NCI-H2081 (cell line): ENCODE measurements at places on chromosomes 6 and 20.

GRCh38 chr20:3687655-3688054, 5.8 kb upstream of the ADAM33 start:
- DNase-seq = no peak

DNA sequence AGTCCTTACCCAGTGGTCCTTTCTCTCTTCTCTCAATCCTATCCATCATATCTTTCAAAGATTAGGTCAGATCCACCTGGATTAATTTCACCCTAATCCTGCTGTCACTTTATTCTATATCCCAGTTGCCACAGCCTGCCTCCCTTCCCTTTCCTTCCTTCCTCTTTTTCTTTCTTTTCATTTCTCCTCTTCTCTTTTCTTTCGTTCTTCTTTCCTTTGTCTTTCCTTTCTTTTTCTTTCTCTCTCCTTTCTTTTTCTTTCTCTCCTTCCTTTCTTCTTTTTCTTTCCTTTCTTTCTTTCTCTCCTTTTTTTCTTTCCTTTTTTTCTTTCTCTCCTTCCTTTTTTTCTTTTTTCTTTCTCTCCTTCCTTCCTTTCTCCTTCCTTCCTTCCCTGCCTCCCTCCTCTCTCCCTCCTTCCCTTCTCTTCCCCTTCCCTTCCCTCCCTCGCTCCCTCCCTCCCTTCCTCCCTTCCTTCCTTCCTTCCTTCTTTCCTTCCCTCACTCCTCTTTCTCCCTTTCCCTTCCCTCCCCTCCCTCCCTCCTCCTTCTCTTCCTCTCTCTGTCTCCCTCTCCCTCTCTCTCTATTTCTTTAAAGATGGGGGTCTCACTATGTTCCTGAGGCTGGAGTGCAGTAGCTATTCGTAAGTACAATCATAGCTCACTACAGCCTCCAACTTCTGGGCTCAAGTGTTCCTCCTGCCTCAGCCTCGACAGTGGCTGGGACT, 15.1 kb upstream of the RPN2 start:
- no peak for DNase-seq

GRCh38 chr6:89406141-89406540, 5.9 kb downstream of the RRAGD start:
- no peak for DNase-seq

GRCh38 chr20:49446808-49447207, 35.7 kb downstream of the KCNB1 start:
- no peak for DNase-seq

GRCh38 chr6:52545406-52546119, 31.3 kb downstream of the TRAM2 start:
- no peak for DNase-seq

GRCh38 chr6:15539722-15540270, 123.0 kb downstream of the DTNBP1 start:
- no peak for DNase-seq

- no peak for DNase-seq
These were observed 399.6 kb upstream of the SOX4 start for GRCh38 chr6:21193790-21194475.

DNA sequence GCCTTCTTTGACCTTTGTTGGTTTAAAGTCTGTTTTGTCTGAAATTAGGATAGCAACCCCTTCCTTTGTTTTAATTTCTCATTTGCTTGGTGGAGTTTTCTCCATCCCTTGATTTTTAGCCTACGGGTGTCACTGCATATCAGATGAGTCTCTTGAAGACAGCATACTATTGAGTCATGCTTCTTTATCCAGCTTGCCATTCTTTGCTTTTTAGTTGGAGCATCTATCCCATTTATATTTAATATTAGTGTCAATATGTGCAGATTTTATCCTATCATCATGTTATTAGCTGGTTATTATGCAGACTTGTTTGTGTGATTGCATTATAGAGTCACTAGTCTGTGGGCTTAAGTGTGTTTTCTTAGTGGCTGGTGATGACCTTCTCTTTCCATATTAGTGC, 622.2 kb downstream of the MMUT start:
- DNase-seq = no peak

DNA sequence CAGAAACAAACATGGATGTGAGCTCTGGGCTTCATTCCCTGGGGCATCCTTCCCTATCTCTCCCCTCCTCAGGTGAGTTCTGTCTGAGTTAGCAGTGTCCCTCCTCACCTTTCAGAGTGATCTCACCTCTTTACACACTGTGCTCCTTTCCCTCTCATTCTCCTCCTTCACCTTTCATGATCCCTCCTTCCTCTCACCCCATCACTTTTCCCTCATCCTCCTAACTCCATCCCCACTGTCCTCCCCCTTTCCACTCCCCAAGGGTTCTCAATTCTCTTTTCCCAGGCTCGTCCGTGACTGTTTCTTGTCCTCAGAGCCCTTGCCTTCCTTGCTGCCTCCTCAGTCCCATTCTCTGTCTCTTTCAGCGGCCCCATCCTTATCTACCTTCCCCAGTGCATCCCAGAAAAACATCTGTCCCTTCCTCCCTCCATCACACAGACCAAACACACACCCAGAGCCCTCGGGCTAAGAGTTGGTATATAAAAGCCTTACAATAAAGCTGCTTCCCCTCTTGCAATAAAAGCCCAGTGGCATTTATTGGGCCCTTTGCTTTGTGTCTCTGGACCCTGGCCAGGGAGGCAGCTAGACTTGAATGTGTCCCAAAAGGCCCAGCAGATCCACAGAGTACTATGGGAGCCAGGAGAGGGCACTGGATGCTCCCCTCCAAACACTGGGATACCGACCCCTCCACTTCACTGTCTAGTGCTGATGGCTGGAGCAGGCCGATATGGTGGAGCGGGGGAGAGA, 1.9 kb downstream of the RNF39 start:
- DNase-seq = no peak

- no peak for DNase-seq
These were observed 146.7 kb upstream of the TBX18 start for GRCh38 chr6:84910906-84911607.

DNA sequence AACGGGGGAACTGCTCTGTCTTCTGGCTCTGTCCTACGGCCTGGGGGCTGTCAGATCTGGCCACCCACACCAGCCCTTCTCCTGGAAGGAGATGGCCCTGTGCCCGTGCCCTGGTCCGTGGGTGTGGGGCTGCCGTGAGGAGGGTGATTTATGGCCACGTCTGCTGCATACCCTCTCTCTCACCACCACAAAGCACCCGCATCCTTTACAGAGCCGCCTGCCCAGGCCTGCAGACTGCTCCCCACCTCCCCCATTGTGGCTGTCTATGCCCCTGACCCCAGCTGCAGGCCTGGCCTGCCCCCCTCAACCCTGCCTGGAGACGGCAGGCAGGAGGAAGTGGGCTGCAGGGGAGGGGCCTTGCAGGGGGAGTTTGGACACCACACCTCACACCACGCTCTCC, 72.7 kb upstream of the GATA5 start:
- no peak for DNase-seq

DNA sequence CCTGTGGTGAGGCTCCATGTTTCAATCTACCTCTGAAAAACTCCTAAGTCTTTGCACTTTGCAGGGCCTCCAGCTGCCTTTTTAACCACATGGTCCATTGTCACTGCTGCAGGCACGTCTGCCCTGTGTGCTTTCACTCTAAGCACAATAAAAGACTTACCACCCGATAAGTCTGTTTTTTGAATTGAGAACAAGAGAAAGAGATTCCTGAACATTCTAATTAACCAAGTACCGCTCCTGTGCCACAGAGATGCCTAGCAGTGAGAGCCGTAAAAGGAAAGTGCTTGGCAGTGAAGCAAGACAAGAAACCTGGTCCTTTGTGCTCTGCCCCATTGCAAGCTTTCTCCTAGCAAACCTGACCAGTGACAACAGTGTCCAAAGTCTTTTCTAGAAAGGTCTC, 487.6 kb upstream of the FLRT3 start:
- DNase-seq = no peak

DNA sequence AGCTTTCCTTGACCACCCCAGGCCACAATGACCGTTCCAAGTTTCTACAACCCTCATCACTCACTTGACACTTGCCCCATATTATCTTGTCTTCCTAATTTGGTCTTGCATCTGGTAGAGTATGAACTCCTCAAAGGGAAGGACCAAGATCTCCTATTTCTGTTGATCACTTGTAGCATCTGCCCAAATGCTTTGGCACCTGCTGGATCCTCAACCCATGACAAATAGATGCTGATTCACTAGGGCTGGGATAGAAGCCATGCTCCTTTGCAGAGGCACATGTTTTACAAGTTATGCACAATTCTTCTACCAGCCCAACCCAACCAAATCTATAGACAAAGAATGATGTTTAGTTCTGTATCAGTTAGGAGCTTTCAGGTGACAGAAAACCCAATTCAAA, 110.7 kb downstream of the UNC5CL start:
- no peak for DNase-seq

DNA sequence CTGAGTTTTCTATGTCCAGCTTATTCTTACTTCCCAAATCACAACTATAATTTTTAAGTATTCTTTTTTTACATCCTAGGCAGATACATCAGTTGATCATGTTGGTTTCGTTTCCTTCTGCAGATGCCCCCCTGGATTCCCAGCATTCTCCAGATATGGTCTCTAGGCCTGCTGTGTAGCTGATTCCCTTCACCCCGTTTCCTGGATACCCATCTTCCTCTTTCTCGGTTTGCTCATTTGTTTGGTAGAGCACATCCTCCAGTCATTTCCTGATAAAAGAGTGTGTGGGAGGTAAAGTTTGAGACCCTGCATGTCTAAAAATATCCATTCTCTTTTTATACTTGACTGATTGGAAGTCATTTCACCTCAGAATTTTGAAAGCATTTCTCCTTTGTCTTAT, 66.4 kb downstream of the ANKS1A start:
- no peak for DNase-seq

- DNase-seq = no peak
These were observed 41.3 kb downstream of the PANK2 start for GRCh38 chr20:3930265-3931206.

- DNase-seq = no peak
These were observed 243.2 kb upstream of the ARID1B start for GRCh38 chr6:156533872-156534524.

GRCh38 chr20:8244637-8245036, 112.6 kb downstream of the PLCB1 start:
- no peak for DNase-seq

DNA sequence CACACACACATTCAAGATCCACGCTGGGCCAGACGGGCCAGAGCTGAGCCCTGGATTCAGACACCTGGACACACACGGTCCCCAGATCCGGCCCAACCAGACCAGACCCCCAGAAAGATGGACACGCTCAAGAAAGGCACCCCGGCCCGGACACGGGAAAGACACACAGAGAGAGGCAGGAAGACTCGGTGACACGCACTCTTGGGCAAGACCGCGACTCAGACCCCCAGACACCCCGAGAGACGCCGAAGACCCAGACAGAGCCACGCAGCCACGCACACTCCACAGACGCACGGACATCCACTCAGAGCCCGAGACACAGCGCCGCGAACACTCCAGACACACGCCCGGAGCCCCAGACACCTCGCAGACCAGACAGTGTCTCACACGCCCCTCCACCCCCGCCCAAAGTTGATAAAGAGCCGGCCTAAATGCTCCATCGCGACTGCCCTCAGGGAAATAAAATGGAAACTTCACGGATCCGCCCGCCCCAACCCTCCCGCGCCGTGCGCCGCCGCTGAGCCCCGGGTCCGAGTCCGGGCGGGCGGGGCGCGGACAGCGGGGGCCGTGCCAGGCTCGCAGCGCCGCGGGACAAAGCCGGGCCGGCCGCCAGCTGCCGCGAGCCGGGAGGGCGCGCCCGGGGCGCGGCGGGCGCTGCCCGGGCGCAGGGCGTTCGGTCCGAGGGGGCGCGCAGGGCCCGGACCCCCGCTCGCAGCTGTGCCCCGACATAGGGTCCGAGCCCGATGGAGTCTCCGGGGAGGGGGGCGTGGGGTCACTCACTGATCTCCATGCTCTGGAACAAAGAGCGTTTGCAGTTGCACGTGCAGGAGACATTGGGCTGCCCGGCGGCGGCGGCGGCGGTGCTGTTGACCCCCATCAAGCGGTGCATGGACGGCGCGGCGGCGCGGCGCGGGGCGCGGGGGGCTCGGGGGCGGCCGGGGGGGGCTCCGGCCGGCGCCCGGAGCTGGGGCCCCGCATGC, 831 bp downstream of the PMEPA1 start:
- DNase-seq = peak; percentile 24

DNA sequence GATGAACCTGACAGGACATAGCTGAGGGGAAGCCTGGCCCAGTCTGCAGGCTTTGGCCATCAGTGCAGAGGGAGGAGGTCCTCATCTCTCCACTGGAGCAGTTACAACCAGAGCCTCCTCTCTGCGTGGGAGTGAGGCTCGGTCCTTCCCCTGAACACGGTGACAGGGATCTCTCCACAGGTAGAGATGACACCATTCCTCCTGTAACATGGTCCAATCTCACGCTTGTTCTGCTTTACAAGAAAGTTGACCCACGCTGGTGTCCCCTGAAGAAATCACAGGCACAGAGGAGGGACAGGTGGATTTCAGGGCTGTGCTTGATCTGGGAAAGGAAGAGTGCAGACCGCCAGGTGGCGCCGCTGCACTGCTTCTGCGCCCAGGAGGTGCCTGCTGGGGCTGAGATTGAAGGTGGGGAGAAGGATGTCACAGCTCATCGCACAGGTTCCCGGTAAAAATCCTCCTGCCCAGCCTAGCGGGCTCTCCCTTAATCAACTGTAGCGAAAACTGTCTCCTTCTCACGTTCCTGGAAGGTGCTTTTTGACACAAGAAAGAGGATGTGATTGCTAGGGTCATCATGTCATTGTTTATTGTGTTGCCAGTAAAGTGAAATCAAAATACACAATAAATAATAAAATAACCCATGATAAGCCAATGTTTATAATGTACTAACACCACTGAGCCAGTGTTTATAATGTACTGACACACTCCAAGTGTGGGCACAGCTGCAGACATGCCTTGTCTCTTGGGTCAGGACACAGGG, 20.4 kb downstream of the HLA-G start:
- peak; percentile 69 for DNase-seq

DNA sequence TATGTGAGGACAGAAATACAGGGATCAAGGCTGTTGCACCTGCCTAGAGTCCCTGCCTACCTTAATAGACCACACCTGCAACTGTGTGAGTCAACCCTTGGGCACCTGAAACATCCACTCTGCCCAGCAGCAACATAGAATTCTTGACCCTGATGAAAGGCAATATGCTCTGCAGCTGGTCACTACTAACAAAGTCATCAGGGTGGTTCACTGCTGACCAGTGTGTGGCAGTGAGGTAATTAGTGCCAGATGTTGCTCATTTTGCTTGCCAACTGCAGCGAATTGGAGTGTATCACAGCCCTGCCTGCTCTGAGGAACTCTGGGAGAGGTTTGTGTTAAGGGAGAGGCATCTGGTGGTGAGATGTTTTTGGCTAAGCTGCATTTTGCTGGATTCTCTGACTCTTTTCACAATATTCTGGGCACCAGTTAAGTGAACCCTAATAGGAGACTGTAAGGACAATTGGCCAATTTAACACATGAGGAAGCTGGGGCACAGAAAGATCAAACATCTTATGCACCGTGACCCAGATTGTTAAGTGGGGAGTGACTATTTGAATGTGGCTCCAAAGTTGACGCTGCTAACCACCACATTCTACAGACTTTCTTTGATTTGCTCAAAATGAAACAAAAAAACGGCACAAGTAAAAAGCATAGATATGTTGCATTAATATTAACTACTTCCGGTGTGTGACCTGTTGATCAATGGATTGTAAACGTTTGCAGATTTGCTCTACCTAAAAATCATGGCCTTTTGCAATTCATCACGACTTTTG, 61.9 kb upstream of the OPRM1 start:
- DNase-seq = no peak
